Activated T-cell treated with anti-CD3 and anti-CD28 coated beads, Interleukin-2, amount 50 U/mL, for 72 hours (primary cell): ENCODE measurements at places on chromosomes 1 and 21. TPM values are rescaled to one million over a fixed set of nuclear protein-coding genes. Genes with fewer than 3 reads are reported as not detected.

Gene NCF2
- 29.5 TPM for total RNA-seq

DNA sequence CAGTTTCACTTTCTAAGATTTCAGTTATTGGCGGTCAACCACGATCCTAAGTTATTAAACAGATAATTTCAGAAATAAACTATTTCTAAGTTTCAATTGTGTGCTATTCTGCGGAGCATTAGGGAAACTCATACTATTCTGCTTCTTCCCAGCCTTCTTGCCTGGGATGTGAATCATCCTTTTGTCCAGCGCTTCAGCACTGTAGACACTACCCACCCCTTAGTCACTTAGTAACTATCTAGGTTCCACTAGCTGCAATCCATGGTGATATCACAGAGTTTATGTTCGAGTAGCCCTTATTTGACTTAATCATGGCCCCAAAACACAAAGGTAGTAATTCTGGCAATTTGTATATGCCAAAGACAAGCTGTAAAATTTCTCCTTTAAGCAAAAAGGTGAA, 279.9 kb upstream of the ADAMTS5 start:
- H3K4me1 ChIP-seq = no peaks in the 10 kb centered on the region
- no peaks in the 10 kb centered on the region for H3K36me3 ChIP-seq
- no peaks in the 10 kb centered on the region for H3K27me3 ChIP-seq
- no peak for DNase-seq

- no peaks in the 10 kb centered on the region for H3K27me3 ChIP-seq
- no peak for DNase-seq
- no peak overlapping the region for H3K4me3 ChIP-seq
- H3K4me1 ChIP-seq = no peaks in the 10 kb centered on the region
- no peak overlapping the region for H3K27ac ChIP-seq
Observed at GRCh38 chr1:17587693-17588047, 48.2 kb downstream of the ARHGEF10L start.

DNA sequence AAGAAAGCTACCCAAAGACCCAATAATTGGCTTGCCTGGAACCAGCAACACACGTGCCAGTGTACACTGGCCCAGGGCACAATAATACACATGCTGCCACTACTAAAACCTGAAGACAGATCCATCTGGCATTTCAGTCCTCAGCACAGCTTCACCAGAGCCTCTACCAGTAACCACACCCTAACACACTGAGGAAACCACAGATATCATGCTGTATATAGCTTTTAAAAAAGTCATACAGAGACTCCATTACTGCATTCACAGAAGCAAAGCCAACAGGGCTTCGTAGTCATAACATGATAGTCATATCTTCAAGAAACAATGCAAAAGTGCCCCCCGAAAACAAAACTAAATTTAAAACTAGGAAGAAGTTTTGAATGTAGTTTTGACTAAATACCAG, 40.6 kb upstream of the NEGR1 start:
- H3K4me1 ChIP-seq = peaks cover 12% of the 10 kb centered on the region
- DNase-seq = no peak
- H3K4me3 ChIP-seq = no peak overlapping the region

- no peak for DNase-seq
- H3K27ac ChIP-seq = no peak overlapping the region
- no peak overlapping the region for H3K4me3 ChIP-seq
Observed at GRCh38 chr21:43877936-43878575, 13.0 kb downstream of the AGPAT3 start.
